ENCODE measurements at places on chromosomes 13 and 19.

DNA sequence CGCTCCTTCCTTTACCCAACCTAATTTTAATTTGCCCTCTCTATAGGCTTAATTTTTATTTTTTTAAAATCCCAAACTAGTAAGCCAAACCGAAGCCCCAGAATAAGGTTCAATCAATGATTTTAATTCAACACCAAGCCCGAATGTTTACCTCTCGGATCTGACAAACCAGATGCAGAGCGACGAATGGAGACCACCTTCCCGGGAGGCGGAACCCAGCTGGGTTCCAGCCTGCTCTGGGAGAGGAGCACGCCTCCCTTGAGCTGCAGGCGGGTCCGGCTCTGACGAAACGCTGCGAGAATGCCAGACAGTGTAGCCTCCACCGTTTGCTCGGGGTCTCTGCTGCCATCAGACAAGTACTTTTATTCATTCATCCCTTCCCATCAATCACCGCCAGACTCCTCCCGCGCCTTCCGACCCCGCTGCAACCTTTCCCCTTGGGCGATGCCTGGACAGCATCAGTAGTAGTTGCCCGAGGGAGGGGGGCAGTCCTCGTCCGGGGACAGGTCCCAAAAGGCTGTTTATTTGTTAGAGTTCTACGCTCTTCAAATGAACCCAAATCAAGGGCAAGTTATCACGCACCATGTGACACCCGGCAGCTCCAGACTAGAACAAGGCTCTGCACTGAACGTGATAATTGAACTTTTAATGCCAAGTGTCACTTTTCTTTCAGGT is 752 bp upstream of the EDNRB start:
- DNase-seq = no peak

DNA sequence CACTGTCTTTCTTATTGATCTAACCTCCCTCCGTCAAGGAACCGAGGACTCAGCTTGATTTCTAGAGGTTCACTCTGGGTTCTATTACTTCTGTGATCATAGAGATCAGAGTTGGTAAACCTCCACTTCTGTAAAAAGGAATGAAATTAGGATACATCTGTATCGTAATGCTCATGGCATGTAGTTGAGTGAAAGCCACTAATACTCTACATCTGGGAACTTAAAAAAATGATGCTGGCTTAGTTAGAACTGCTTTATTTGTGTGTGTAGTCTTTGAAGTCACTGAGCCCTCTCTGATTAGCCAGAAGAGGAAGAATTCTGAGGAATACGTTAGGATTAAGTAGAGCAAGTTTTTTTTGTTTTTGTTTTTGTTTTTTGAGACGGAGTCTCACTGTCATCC is 140.8 kb downstream of the GGACT start:
- DNase-seq = no peak

GRCh38 chr19:52237771-52238400 is 31.5 kb upstream of the ZNF766 start:
- DNase-seq = no peak

DNA sequence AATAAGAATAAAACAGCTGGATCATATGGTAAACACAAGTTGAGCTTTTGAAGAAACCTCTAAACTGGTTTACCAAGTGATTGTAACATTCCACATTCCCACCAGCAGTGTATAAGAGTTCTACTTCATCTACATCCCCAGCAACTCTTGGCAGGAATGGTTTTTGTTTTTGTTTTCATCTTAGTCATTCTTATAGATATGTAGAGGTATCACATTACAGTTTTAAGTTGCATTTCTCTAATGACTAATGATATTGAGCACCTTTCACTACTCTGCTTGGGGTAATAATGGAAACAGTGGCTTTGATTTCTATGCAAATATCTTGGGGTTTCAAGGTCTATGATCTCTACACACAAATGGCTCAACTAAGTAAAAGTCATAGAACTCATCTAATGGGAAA is 614.5 kb downstream of the TBC1D4 start:
- DNase-seq = no peak

DNA sequence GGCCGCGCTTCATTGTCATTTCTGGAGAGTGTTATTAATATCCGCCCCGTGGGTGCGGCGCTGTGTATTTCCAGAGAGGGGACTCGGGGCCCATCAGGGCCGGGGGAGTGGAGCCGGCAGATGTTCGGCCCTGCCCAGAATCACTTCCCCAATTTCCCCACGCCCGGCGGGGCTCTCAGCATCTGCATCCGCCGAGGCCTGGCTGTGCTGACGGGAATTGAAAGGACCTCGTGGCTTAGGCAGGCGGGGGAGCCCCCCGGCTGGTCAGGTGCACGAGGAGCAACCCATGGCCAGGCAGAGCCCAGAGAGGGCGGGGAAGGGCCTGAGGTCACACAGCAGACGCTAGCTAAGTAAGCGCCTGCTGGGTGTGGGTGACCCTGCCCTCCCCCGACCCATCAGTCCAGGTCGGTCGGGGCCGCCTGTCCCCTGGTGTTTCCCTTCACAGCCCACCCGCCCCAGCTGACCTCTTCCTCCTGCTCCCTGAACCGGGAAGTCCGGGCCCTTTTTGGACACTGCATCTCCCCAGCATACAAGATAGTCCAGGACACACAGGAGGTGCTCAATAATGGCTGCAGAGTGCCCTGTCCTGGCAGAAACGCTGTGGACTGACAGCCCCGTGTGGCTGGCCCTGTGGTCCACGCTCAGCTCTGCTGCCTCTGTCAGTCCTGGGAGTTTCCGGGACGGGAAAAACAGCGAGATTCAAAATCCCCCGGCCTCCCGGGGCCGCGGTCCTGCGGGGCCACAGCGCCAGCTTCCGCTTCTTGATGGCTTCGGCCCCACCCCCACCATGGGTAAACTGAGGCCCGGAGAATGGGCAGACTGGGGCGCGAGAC is 22.1 kb downstream of the ARID3A start:
- DNase-seq = no peak
